Caki2 (cell line): ENCODE measurements at places on chromosomes 5 and 9.

- DNase-seq = no peak
Measured at GRCh38 chr5:60482301-60482700, 217.7 kb downstream of the DEPDC1B start.

DNA sequence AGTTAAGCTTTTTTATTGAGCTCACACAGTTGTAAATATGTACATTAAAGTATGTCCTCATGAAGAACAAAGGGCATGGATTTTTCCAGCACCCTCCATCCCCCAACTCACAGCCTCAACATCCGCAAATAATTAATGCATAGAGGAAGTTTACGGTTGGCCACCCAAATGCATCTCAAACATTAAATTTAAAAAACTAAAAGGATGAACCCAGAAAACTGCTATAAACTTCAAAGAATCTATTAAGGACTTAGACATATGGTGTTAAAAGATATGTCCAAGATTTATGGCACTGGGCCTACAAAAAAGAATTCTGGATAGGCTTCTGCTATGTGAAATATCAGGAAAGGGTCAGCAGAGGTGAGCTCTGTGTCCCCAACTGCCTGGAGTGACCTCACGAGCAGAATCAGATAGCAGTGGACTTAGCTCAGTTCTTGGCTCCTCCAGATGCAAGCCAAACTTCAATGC is 54.0 kb upstream of the TNC start:
- DNase-seq = no peak

GRCh38 chr5:152542741-152543140 is 137.7 kb upstream of the NMUR2 start:
- DNase-seq = peak; percentile 3

DNA sequence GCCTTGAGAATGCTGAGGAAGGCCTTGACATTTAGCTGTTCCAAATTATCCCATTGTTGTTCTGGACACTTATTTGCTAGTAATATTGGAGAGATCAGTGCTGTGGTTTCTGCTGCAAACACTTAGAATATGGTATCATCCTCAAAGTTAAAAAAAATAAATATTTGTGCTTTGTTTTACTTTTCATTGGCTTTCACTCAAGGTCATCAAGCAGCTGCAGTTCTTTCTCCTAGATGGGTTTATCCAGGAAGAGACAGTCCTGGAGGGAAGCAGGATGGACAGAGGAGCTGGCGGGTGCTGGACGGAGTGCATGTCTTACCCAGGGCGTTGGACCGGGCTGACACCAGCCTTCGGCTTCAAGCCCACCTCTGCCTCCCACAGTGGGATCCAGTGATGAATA is 193.6 kb downstream of the MTRR start:
- no peak for DNase-seq

- DNase-seq = no peak
Measured at GRCh38 chr9:93302586-93303257, 118.8 kb downstream of the WNK2 start.

DNA sequence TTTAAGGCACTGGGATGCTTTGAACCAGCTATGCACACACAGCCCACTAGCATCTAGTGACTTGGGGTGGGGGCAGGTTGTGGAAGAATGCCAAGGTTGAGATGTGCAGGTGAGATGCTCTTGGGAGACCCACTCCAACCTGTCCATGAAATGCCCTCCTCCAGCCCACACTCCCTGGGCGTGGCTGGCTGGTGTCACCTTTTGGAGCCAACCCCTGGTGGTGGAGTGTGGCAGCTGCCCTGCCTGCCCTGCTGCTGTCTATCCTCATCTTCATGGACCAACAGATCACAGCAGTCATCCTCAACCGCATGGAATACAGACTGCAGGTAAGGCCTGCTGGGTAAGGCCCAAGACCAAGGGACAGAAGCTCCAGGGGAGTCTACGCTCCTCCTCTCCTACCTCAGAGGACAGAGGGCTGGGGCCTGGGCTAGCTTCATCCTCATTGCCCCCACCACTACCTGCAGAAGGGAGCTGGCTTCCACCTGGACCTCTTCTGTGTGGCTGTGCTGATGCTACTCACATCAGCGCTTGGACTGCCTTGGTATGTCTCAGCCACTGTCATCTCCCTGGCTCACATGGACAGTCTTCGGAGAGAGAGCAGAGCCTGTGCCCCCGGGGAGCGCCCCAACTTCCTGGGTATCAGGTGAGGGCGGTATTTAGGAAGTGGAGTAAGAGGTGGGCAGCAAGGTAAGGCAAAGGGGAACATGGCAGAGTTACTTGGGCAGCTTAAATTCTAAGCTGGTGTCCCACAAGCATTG is 7.4 kb downstream of the SLC4A9 start:
- no peak for DNase-seq

GRCh38 chr9:34689512-34689911 is 1.6 kb downstream of the CCL19 start:
- no peak for DNase-seq

DNA sequence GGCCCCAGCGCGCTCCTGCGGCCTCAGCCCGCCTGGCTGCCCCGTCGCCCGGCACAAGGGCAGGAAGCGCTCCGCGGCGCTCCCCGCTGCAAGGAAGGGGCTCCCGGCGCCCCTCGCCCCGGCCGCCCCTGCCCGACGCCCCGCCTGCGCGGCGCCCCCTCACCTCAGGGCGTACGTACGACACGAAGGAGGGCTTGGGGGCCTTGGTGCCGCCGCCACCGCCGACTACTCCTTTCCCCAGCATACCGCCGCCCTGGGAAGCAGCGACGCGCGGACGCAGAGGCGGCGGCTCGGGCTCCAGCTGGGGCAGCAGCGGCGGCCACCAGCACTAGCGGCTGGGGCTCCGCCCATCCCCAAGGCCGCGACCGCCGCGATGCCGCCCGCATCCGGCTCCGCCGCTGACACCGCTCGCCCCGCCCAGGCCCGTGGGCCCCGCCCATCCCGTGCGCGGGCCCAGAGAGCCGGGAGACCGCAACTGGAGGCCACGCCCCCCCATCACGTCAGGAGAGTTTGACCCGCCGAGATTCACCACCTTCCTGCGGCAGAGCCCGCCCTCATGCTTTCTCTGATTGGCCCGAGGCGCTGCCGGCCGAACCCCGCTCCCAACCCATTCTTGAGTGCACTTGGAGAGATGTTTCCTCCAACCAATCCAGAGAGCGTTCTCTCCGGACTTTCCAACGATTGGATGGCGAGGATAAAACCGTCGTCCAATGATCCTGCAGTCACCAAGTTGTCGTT is at the start of gene MTMR12:
TSS of gene MTMR12 (minus strand) at position 345 of the 738 bp plus-strand sequence. CDS start at position 244, 101 bp downstream.
- DNase-seq = peak; percentile 99

- peak; percentile 45 for DNase-seq
Measured at GRCh38 chr5:14449052-14449661, 132.4 kb upstream of the OTULINL start.

- no peak for DNase-seq
Measured at GRCh38 chr9:23041466-23041865, 594.8 kb downstream of the DMRTA1 start.

DNA sequence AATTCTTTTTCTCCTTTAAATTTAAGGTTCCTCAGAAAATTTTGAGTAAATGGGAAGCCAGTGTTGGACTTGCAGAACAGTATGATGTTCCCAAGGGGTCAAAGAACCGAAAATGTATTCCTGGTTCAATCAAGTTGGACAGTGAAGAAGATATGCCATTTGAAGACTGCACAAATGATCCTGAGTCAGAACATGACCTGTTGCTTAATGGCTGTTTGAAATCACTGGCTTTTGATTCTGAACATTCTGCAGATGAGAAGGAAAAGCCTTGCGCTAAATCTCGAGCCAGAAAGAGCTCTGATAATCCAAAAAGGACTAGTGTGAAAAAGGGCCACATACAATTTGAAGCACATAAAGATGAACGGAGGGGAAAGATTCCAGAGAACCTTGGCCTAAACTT is 76.0 kb downstream of the NSD1 start:
- no peak for DNase-seq

DNA sequence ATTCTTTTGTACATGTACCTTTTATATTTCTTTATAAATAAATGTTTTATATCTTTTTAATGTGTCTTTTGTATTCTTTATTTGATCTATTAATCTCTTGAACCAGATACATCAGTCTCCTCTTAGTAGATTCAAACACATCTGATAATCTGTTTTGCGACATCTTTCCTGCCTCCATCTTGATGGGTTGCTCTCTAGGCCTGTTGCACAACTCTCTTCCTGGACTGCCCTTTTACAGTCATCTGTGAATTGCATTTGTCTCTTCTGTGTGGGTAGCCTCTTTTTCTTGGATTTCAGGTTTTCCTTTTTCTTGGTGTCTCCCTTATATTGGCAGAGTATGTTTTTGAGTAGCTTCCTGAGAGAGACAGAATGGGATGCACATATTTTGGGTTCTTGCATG is 6.2 kb downstream of the ZFYVE16 start:
- DNase-seq = no peak

DNA sequence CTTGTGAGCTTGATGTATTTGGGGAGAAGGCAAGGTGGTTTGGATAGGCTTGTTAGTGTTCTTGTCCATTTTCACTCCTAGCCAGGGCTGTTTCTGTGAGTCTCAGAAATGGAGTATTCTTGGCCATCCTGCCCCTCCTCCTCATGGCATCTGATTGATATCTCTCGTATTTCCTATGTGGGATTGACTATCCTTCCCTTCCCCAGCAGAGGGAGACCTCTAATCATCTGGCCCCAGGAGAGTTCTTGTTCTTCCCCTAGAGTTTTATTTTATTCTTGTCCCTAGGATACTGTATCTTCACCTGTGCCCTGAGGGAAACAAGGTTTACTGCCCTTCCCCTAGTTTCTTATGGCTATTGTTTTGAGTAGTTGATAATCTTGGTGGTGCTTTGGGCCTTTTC is 114.4 kb downstream of the VPS13A start:
- DNase-seq = no peak

DNA sequence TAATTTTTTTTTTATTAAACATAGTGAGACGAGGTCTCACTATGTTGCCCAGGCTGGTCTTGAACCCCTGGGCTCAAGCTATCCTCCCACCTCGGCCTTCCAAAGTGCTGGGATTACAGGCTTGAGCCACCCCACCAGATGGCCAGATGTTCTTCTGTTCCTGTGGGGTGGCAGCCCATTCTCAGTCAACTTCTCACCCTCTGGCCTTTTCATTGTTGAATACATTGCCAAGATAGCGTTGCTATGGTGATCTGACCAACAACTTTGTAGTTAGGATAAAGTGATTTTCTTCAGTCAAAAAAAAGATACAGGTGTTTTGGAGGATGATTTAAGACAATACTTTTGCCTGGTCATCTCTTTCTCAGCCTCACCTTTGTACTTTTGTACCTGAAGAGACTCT is 109.1 kb downstream of the EGFLAM start:
- DNase-seq = no peak

GRCh38 chr5:147375151-147375550 is 134.7 kb downstream of the DPYSL3 start:
- no peak for DNase-seq

DNA sequence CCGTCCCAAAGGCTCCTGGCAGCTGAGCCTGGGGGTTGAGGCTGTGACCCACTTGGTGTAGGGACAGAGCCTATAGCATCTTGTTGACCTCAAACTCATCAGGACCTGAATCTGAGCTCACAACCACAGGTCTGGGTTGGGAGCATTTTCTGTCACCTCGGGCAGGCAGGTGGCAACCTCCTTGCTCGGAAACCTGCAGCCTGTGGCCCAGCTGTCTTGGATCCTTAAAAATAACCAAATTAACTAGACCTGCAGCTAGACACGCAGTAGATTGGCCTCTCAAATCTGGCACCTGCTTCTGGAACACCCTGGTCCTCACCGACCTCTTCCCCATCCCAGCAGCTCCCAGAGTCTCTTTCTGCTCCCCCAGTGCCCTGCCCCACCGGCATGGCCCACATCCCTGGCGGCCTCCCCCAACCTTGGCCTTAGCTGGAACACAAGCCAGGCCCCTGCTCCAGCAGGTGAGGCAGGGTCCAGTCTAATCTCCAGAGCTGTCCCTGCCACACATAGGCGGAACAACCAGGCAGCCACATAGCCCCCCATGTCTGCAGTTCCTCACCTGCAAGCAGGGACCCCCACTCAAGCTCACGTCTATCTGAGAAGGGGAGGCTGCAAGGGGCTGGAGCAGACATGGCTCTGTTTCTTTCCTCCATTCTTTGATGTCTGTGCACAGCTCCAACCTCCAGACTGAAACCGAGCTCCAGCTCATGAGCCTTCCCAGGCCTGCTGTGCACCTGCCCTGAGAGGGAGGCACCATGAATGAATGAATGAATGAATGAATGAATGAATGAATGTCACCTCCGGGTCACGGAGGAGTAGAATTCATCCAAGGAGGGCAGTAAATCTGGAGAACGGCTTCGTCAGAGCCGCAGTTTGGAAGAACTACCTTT is 28.3 kb downstream of the PAEP start:
- DNase-seq = no peak

- DNase-seq = no peak
Measured at GRCh38 chr5:116288524-116288923, 203.7 kb downstream of the COMMD10 start.

DNA sequence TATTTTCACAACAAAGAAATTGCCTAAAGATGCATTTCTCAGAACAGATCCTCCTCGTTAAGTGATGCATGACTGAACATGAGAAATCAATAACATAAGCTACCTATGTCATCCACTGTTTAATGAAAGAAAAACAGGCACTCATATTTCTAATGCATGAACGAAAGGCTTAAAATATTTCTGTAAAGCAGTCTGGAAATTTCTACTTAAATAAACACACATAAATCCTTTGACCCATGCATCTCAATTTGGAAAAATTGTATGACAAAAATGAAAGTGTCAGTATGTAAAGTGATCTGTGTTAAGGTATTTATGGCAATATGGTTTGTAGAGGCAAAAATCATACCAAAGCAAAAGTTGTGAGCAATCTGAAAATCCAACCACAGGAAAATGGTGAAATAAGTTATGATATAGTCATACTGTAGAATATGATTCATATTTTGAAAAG is 399.2 kb upstream of the GRAMD2B start:
- DNase-seq = no peak

DNA sequence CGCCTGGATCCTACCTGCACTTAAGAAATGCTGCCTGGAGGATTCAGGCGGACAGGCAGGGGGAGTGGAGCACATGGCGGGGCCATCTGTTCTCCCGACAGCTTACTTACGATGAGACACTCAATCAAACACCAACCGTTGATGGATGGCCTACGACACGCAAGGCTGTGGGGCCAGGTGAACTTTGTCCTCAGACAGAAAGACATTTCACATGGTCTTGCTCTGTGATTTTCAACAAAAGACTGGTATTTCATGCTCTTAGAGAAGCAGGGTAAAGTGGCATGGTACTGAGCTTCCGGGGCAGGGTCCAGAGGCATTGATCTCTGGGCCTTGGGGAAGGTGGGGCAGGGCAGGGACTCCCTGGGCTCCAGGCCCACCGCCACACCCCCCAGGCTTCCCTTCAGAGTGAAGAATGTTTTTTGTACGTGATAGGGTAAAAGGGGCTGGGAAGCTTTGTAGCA is 9.1 kb upstream of the OLFM1 start:
- DNase-seq = no peak

DNA sequence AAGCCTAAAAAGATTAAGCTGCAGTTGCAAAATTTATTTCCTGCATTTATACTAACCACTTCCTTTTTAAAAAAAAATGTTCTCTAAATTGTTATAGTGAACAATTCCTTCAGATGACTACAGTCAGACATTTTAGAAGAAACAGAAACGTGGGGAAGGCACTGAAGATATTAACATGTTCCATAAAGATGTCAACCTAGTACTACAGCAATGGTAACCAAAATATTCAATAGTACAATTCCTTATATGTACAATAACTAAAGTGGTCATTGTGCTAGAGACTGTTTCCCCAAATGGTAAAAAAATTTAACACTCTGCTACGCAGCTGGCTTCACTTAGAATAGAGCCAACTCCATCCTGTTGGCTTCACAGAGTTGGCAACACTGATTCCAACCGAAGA is 97.7 kb downstream of the FNBP1 start:
- DNase-seq = no peak
